Umbilical cord (tissue), 2 donors: ENCODE measurements at places on chromosomes 7 and 10.

DNA sequence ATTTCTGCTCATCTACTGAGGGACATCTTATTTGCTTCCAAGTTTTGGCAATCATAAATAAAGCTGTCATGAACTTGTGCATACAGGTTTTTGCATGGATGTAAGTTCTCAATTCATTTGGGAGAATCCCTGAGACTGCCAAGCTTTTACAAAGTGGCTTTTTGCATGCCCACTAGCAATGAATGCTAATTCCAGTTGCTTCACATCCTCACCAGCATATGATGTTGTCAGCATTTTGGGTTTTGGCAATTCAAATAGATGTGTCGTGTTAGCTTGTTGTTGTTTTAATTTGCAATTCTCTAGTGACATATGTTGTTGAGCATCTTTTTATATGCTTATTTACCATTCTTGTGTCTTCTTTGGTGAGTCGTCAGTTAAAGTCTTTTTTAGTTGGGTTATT, 57.2 kb downstream of the RAB18 start:
- DNase-seq: no peak

DNA sequence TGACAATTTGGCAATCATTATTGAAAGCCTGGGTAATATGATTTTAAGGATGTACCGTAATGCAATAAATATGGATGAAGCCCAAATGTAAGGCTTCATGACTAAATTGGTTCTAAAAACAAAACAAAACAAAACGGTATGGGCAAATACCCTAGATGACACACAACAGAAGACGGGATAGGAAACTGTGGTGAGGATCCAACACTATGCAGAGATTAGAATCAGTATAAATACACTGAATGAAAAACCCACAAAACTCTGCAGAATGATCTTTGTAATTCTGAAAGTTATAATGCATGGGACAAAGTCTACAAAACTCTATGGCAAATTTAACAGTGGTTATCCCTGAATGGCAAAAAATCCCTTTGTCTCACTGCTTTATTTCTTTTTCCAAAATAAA, 57.6 kb downstream of the MALSU1 start:
- no peak for DNase-seq

- DNase-seq: no peak
These were observed 160.3 kb upstream of the NEBL start for GRCh38 chr10:21057436-21057835.

DNA sequence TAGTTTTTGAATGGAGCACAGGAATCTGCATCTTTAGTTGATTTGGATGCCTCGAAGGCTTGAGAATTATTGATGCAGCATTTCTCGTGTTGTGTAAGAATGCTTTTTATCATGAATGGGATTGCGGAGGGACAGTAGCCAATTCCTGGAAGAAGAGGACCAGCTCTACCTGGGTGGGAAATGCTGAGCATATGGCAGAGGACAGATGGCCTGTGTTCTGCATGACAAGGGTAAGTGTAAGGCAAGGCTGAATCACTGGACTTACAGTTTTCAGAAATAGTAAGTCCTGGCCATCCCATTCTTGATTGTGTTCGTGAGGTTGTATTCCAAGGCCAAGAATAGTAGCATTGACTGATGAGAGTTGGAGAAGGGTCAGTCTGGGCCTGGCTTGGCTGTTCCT, 15.9 kb downstream of the RP9 start:
- no peak for DNase-seq

DNA sequence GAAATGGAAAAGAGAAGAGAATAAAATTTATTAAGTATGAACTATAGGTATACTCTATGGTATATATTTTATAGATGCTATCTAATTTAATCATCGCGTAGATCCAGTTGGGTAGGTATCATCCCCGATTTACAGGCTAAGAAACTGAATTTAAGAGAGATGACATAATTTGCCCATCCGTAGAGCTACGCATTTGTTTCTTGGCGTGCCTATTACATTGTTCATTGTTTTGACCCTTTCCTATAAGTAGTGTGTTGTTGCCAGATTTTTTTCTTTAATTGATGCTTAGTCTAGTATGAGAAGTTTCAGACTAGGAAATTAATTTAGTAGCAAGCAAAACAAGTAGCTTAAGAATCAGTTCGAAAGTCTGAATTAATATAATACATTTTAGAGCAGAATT, 205.7 kb upstream of the NPSR1 start:
- no peak for DNase-seq

DNA sequence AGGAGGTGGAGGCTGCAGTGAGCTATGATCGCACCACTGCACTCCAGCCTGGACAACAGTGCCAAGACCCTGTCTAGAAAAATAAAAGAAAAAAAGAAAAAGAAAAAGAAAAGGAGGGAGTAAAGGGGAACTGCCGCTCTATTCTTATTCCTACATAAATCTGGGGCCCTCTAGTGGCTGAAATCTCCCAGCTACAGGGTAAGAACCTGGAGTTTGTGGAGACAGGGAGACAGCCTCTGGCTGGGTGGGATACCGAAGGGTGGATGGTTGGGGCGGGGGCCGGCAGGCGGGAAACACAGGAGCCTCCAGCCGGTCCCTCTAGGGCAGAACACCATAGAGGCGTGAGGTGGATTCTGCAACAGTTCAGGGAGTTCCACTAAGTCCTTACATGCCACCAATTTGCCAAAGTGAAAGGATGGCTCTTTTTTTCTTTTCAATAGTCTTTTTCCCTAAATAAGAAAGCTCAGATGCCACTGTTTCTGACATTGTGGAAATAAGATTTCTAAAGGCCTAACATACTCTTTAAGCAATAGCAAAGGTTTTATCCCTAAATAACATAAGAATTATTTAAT, 117.3 kb downstream of the SVIL start:
- no peak for DNase-seq
